ENCODE measurements at places on chromosomes 11 and 22.

GRCh38 chr22:19607192-19608002 lies 83.2 kb upstream of the CLDN5 start:
- DNase-seq = no peak

DNA sequence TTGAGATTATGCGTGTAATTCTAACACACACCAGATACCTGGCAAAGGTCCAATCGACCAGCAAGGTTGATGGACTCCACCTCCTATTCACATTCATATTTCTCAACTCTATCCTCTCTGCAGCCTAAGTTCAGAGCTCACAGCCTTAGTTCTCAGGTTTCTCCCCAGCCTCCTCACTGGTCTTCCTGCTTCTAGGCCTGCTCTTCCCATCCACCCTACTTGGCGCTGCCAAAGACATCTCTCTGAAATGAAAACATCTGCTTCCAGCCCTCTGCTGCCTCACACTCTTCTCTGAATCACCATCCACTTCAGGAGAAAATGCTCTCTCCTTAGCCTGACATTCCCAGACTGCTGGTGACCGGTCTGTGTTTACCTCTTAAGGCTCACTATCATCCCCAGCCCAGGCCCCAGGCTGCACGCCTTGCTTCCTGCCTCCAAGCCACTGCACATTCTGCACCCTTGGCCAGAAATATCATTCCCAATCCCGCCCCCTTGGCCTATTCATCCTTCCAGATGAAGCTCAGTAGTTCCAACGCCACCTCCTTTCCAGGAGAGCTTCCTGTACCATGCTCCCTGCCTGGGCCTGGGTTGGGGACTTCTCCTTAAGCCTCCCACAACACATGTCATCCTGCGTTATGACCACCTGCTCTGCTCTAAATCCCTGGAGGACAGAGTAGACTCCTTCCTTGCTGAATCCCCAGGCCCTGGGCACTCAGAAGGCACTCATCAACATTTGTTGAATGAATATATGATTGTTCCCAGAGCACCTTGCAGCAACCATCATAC lies 3.5 kb downstream of the ARRB1 start:
- DNase-seq = no peak

DNA sequence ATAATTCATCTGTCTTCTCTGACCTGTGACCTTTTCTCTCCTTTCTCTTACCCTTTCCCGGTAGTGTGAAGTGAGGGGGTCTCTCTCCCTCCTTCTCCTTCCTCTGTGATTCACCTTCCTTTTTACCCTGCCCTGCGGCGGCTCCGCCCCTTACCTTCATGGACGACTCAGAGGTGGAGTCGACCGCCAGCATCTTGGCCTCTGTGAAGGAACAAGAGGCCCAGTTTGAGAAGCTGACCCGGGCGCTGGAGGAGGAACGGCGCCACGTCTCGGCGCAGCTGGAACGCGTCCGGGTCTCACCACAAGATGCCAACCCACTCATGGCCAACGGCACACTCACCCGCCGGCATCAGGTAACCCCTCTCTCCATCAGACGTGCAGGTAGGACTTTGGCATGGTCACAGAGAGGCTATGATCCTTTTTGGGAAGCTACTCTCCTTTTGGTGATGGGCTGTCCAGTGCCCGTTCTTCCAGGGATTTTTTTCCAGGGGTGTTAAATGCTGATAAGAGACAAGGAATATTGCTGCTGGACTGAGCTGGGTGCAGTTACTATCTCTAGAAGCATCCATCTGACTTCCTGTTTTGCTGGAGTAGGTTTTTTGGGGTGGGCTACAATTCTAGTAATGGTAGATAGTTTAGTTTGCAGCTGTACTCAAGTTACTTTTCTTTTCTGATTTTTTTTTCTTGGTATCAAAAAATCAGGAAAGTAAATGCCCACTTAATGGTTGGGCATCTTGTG lies 29.9 kb downstream of the CTNND1 start:
- DNase-seq = no peak

DNA sequence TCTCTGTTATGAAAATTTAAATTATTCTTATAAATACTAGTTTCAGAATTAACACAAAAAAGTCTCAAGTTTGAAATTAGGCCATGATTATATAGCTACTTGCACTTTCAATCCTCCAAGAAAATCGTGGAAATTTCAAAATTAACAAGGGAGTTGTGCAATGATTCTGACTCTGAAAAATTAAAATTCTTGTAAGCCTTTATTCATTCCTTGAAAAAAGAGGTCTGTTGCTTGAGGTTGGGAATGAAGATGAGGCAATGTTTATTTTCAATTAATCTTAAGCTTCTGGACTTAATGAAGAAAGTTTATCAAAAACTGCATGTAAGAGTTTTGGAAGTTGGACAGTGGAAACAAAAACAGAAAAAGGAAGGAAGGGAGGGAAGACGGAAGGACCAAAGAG lies 128.2 kb upstream of the FIBIN start:
- DNase-seq = no peak

DNA sequence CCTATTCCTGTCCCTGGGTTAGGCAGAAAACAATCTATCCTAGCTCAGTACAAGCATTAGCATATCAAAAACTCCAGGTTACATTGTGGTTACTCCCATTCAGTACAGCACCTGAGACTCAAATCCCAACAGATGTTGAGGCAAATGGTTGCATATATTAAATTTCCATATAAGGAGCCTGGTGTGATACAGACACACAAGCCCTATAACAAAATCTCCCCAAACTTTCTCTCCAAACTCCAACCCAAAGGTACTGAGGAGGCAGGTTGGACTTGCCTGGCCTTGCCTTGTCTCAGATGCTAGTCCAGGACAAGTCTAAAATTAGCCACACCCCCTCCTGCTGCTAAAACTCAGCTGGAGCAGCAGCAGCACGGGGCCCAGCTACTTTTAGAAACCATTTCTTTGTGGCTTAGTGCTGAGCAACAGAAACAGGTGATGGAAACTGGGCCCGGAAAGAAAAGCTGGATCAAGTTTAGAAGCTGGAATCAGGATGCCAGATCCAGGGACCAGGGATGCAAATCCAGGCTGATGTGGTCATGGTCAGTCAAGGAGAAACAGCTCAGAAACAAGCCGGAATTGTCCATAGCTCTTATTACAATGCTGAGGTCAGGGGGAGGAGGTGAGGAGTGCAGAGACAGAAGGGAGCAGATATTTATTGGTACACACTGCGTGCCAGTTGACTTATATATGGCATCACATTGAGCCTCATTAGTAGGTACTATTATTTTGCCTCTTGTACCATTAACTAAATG lies 73.7 kb upstream of the AMOTL1 start:
- no peak for DNase-seq

GRCh38 chr11:62169935-62170334 lies 20.1 kb upstream of the SCGB1D1 start:
- no peak for DNase-seq

DNA sequence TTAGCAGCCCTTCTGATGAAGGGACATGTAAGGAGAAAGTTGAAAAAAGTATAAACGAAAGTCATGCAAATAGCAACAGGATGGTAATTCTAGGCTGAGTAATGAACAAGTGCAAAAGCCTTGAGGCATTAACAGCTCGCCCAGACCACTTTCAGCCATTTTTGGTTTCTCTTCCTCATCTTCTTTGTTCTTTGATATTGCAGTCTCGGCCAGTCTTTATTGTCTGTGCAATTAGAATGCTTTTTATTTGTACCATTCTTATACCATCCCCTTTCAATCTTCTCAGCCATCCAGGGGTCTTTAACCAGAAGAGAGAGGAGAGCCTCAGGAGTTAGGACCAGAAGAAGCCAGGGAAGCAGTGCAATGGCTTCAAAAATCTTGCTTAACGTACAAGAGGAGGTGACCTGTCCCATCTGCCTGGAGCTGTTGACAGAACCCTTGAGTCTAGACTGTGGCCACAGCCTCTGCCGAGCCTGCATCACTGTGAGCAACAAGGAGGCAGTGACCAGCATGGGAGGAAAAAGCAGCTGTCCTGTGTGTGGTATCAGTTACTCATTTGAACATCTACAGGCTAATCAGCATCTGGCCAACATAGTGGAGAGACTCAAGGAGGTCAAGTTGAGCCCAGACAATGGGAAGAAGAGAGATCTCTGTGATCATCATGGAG lies 7.3 kb downstream of the TRIM34 start:
- no peak for DNase-seq

DNA sequence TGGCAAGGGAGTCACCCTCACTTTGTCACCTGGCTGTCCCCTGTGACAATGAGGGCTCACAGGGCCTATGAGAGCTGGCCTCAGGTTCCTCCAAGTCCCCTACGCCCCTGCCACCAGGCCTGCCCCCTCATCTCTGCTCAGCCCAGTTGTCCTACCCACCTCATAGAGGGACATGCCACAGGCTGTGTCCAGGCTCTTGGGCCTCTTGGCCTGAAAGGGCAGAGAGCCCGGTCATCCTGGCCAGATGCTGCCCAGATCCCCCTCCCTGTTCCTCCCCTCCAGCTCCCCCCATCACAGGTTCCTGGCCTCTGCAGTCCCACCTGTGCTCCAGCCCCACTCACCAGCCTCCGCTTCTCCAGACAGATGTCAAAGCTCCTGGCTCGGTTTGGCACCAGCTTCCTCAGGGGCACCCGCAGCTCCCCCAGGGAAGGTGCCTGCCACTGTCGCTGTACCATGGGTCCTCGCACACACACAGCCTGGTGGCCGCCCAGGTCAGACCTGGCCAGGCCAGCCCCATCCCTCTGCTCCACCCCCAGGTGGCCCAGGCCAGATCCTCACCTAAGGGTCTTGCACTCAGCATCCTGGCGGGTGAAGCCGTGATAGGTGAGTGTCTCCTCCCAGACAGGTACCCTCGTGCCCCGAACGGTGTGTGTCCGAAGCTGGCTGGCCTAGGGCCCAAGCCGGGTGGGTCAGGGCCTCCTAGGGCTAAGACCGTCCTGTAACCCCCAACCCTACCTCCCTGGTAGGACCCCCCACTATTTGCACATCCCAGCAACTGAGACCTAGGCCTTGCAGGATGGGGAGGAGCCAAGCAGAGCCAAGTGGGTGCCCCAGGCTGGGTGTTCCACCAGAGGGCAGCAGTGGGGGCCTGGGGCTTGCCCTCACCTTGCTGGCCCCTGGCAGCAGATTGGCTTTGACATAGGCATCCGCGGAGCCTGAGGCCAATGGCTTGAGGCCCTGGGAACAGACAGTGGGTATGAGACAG lies 8.3 kb downstream of the NDUFV1 start:
- no peak for DNase-seq

GRCh38 chr11:86896441-86896841 lies 58.8 kb downstream of the FZD4 start:
- DNase-seq = no peak

DNA sequence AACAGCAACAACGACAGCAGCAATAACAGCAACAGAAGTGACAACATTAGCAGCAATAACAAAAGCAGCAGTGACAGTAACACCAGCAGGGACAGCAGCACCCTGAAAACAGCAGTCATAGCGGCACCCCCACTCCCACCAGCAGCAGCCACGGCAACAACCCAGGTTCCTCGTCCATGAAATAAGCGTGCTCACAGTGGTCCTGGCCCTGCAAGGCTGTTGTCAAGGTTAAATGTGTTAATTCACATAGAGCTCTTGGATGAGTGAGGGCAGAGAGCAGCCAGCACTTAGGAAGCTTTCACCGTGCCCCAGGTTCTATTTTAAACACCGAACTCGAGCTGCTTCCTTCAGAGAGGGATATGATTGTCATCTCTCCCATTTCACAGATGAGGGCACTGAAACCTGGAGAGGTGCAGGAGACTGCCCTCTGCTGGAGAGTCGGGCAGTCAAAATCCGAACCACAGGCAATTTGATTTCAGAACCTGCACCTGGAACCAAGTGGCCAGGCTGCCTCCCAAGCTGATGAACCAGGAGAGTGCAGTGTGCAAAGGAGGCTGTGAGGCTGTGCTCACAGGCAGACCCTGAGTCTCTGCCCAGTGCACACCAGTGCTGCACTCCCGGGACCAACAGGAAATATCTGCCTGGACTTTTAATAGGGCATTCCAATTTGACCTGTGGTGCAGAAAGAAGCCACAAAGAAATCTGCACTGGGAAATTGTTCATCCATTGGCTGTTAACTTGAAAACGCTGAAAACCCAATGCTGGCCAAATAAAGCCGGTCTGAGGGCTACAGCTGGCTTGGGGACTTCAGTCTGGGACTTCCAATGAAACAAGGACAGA lies 22.9 kb upstream of the FGF3 start:
- DNase-seq = no peak

- DNase-seq = no peak
Observed at GRCh38 chr11:68803766-68804165, 38.0 kb downstream of the CPT1A start.

DNA sequence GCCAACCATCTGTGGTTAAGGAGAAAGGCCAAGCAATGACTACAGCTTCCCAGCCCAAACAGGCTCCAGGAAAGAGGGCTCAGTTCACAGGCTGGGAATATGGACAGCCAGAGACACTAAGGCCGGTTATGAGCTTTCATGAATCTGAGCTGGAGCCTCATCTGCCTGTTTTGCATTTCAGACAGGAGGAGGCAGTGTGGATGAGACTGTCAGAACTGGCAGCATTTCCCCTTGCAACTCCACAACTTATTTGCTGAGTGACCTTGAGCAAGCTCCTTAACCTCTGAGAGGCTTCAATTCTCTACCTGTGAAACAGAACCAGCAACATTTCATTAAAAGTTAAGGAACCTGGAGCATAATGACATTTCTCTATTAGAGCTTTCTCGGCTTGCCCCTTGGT lies 264.0 kb downstream of the ETS1 start:
- no peak for DNase-seq

- DNase-seq = no peak
Observed at GRCh38 chr11:62853279-62853965, 14.0 kb upstream of the WDR74 start.

GRCh38 chr22:46726066-46726985 lies 11.7 kb downstream of the CERK start:
- DNase-seq = no peak

GRCh38 chr11:73308961-73309919 lies 1.2 kb downstream of the ARHGEF17 start:
- DNase-seq = no peak

- no peak for DNase-seq
Observed at GRCh38 chr22:41458161-41458728, 10.2 kb downstream of the PHF5A start.

- no peak for DNase-seq
Observed at GRCh38 chr11:8297781-8298440, 34.2 kb upstream of the LMO1 start.

DNA sequence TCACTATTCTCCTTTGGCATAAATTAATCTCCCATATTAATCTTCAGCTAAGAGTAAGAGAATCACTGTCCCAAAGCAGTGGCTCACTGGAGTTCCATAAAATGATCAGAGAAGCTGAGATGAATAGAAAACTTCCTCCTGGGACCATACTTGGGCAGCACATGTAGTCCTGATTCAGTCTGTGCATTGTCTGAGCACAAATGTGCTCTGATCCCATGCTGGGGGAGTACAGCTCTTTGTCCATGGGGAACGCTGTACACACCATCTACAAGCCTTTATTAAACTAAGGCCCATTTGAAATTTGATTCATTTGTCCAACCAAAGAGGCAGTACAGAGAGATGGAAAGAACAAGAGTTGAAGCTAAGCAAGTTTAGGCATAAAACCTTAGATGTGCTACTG lies 147.4 kb upstream of the PGR start:
- DNase-seq = no peak

Measured in stimulated activated CD8-positive, alpha-beta memory T cell treated with anti-CD3 and anti-CD28 coated beads, Interleukin-15, amount 100 ng/mL, for 4 hours (primary cell).